ENCODE measurements at places on chromosomes 7 and 10. TPM values are rescaled to one million over a fixed set of nuclear protein-coding genes. Genes with fewer than 3 reads are reported as not detected.

GRCh38 chr7:102917436-102918353, 4.9 kb downstream of the LRRC17 start:
- no peaks in the 10 kb centered on the region for H3K36me3 ChIP-seq
- H3K4me3 ChIP-seq = no peak overlapping the region
- no peak overlapping the region for H3K27ac ChIP-seq
- H3K4me1 ChIP-seq = peaks cover 24% of the 10 kb centered on the region

DNA sequence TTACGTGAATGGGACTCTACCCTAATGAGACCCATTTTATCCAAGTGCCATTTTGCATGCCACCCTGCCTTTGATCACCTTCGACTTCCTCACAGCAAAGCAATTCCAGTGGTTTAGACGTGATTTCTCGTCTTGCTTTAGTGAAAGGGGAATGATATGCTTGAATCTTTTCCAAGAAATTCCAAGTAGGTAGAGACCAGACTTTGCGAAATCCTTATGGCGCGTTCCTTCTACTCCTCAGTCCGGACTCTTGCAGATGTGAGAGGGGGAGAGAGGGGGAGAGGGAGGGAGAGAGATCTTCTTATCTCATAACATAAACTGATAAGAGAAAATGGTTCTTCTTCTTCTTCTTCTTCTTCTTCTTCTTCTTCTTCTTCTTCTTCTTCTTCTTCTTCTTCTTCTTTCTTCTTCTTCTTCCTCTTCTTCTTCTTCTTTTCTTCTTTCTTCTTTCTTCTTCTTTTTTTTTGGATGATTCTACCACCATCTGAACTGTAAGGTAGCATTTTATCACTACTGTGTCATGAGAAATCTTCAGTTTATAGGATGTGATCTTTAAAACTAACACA, 883 bp downstream of the SPAG6 start:
- DNase-seq = no peak
- H3K4me3 ChIP-seq = no peak overlapping the region
- H3K4me1 ChIP-seq = peaks cover 12% of the 10 kb centered on the region
- H3K36me3 ChIP-seq = no peaks in the 10 kb centered on the region

- no peak for DNase-seq
- peaks cover 34% of the 10 kb centered on the region for H3K4me1 ChIP-seq
- H3K27me3 ChIP-seq = peaks cover 13% of the 10 kb centered on the region
- H3K36me3 ChIP-seq = no peaks in the 10 kb centered on the region
- no peak overlapping the region for H3K27ac ChIP-seq
These were observed 54.3 kb upstream of the ECHDC3 start for GRCh38 chr10:11687779-11688447.

DNA sequence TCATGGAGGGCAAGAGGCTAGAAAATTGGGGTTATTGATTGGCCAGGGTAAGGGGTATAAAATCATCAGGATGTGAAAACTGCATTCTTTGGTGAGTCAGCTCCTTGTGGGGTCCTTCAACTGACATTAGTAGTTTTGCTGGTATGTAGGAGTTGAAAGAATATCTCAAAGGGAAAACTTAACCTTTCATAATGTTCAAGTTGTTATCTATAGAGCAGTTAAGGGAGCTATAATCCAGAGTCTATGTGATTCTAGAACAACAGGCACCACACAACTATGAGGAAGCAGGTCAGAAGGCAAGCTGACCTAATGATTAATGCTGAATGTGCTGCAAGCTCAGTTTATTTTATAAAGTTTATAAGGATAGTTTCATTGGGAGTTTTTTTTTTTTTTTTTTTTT, 13.7 kb downstream of the PRPS1L1 start:
- no peaks in the 10 kb centered on the region for H3K4me1 ChIP-seq
- no peak overlapping the region for H3K27ac ChIP-seq
- H3K27me3 ChIP-seq = no peaks in the 10 kb centered on the region
- no peaks in the 10 kb centered on the region for H3K36me3 ChIP-seq
- no peak overlapping the region for H3K4me3 ChIP-seq
- DNase-seq = no peak

The NUP205 gene
- 14.3 TPM for total RNA-seq

The TFAM gene
- total RNA-seq = 29.8 TPM

All from left ventricle myocardium inferior (tissue), 1 donor.